ENCODE measurements at places on chromosomes 3 and 15.
A peak's percentile ranks its signal among the peaks of the same experiment; 100 is the strongest.

- no peak for DNase-seq
Observed at GRCh38 chr3:58609990-58610389, 32.8 kb upstream of the FAM107A start.

GRCh38 chr15:40095371-40096093 lies 13.1 kb downstream of the BMF start:
- DNase-seq, result no peak

DNA sequence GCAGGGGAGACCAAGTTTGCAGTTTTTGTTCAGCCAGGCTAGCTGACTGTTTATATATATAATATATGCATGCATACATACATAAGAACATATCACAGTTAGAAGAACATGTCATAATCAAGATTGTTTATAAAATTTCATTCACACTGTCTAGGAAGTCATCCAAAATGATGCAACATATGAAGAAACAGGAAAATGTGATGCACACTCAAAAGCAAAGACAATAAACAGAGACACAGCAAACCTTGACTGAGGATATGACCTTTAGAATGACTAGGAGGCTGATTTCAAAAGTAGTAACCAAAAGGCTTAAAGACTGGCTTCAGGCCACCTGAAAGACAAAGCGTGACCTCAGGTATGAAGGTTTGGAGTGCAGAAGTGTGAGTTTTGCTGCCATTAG lies 166.2 kb upstream of the NDN start:
- DNase-seq, result no peak

- no peak for DNase-seq
Observed at GRCh38 chr3:112799946-112800345, 46.7 kb downstream of the CD200R1L start.

DNA sequence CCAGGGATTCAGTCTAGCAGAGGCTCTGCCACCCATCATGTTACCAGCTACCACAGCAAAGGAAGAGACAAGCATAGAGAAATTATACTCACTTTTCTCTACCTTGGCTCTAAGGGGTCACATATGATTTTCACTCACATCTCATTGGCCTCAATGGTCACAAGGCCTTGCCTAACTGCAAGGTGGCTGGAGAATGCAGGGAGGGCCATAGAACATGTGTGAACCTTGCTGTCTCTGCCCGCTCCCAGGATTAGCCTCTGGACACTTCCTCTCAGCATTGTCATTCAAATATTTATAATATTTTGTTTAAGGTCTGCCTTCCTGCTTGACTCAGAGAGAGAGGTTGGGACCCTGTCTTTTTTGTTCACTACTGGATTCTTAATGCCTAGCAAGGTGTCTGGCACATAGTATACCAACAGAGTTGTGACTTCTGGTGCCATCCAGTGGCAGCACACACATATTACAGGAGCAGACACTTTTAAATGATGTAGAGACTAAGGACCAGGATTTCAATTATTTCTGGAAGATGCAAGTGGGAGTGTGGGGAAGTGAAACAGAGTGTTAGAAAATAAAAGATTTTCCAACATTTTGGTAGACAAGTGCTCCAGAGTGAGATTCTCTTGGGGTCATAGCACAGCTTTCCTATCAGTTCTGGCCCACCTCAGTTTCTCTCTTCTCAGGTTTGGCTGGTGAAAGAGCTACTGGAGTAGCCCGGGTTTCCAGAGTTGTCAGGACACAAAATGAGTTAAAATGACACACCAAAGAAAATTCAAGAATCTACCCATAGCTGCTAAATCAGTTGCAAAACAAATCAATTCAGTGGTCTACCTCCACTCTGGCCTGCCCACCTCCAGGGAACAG lies 119.0 kb upstream of the RASGRP1 start:
- DNase-seq, result no peak

- DNase-seq, result no peak
Observed at GRCh38 chr3:18246336-18247060, 178.6 kb downstream of the SATB1 start.

DNA sequence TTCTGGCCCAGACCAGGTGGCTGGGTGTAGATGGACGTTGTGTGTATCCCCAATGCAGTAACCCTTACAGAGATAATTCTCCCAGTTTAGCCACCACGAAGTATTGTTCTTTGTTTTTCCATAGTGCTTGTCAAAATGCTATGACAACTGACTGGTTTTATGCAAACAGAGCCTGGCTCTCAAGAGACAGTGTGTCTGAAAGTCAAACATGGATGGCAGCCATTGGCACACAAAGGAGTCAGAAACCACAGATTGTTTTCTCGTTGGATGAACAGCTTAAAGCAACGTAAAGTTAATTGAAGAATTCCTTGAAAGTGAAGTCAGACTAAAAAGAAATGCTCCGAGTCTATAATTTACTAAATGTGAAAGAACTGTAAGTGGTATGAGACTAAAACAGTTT lies 91.2 kb downstream of the FILIP1L start:
- DNase-seq, result peak; percentile 48

DNA sequence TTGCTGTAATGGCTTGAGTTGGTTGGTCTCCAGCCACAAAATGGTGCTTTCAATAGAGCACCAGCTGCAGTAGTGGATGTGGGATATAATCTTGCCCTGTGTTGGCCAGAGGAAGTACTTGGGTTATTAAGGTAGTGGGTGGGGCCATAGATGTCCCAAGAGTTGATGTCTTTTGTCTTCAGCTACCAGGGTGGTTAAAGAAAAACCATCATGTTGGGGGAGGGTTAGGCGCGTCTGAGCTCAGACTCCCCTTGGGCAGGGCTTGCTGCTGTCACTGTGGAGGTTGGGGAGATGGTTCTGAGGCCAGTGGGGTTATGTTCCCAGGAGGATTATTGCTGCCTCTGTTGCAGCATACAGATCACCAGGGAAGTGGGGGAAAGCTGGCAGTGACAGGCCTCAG lies 46.9 kb upstream of the GADL1 start:
- DNase-seq, result no peak

DNA sequence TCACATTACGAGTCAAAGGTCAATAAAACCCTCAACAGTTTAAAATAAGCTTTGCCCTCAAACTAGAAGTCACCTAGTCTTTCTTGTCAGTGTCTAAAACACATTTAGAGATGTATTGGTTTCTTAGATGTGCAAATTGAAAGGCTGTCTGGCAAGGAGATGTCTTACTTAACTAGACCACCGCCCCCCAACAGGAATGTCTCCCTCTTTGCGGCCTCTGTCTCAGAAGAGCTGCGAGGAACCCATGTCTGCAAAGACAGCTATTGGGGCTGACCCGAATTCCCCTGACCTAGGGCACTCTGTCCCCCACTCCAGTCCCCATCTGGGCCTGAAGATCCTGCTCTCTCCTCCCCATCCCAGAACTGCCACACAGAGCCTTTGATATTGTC lies 46.3 kb downstream of the ZIC4 start:
- no peak for DNase-seq

GRCh38 chr15:101108791-101109190 lies 143.1 kb downstream of the CHSY1 start:
- no peak for DNase-seq

DNA sequence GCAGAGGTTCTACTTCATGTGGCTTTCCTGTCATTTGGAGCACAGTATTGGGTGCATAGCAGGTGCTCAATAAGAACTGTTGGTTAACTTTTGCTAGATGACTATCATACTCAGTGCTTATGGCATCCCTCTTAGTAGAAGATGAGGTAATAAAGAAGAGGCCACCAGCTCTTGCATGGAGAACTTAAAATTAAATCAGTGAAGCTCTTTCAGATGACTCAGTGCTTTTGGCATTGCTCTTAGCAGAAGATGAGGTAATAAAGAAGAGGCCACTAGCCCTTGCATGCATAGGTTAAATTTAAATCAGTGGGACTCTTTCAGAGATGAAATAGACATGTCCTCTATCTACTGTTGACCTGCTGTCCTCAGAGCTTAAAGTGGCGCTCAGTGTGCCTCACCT lies 109.4 kb upstream of the FGF7 start:
- no peak for DNase-seq

GRCh38 chr15:58701376-58701775 lies 48.1 kb downstream of the ADAM10 start:
- no peak for DNase-seq

DNA sequence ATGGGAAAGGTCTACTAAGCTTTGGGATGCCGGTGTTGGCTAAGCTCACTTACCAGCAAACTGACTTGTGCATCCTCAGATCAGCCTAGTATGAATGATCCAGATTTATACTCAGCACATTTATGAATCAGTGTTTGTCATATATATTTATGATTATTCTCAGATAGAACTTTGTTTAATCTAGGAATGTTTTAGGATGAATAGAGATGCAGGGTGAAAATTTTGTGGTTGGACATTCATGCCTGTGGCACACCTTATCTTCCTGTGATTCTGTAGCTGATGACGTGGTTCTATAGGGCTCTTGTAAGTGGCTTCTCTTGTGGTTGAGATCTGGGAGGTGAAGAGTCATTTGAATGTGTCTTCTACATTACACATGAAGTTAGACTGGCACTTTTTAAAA lies 11.4 kb downstream of the CDIN1 start:
- no peak for DNase-seq

- DNase-seq, result peak; percentile 99
Observed at GRCh38 chr3:101573449-101574387, at the start of gene PCNP. TSS of gene PCNP (plus strand) at chr3:101574180. CDS start at chr3:101574216, 36 bp downstream.

DNA sequence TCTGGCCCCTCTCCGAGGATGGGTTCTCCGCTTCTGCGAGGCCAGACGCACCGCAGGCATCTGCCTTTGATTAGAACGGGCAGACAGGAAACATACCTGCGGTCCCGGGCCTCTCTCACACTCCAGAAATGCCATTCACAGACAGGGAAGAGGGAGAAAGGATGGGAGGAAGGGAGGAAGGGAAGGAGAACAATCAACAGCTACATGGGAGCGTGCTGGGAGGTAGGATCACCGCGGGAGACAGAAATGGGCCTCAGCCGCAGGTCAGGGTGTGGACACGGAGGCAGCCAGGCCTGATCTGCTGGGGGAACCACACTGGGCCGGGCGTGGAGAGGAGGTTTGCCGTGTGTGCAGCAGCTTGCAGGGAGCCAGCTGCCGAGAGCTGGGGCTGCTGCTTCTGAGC lies 90.7 kb upstream of the RGMA start:
- DNase-seq, result peak; percentile 54

GRCh38 chr3:48426401-48426909 lies 3.4 kb downstream of the PLXNB1 start:
- peak; percentile 84 for DNase-seq

DNA sequence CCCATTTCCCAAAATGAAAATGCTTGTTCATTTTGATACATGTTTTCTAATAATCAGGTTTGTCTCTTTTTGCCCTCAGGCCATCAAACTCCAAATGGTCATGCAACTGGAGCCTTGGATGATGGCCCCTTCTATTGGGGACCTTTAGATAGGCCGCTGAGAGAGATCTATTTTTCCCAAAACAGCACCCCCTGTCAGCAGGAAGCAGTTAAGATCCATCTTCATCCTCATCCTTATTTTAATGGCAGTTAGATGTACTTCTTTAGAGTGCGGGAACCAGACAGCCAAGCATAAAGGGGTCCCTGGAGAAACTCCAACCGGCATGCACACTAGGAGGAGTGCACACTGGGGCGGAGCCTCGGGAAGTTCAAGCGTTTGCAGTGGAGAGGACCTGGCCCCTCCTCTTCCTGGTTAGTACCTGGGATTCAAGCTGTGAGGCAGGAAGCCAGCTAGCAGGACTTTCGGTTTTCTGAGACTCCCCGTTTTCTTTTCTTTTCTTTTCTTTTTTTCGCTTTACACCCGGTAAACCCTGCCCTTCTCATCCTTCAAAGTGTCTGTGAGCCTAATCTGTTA lies 31.9 kb upstream of the STRIT1 start:
- DNase-seq, result no peak

GRCh38 chr3:170419557-170420087 lies 954 bp downstream of the CLDN11 start:
- DNase-seq, result peak; percentile 44

GRCh38 chr15:58559904-58560588 lies 128.3 kb downstream of the LIPC start:
- no peak for DNase-seq

DNA sequence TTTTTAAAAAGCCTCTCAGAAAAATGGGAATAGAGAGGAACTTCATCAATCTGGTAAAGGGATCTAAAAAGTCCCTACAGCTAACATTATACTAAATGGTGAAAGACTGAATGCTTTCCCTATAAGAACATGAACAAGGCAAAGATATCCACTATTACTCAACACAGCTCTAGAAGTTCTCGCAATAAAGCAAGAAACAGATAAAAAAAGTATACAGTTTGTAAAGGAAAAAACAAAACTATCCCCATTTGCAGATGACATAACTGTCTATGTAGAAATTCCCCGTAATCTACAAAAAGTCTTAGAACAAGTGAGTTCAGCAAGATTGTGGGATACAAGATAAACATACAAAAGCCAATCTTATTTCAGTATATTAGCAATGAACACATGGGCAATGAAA lies 15.4 kb downstream of the EDC3 start:
- no peak for DNase-seq

DNA sequence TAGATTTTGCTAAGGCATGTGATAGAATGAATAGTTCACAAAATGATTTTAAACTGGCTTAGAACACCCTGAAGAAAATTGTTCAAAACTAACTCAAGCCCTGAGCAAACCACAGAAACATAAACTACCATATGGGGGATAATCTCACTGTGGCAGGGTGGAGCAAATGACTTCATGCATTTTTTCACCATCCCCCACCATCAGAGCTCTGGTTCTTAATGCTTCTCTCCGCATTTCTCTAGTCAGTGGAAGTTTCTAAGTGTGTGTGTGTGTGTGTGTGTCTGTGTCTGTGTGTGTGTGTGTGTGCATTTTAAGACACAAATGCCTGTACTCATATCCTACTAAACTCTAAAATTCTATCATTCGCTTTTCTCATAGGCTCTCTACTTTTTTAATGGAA lies 107.1 kb upstream of the PHLDB2 start:
- DNase-seq, result peak; percentile 40

- DNase-seq, result no peak
Observed at GRCh38 chr3:160368804-160369203, 30.2 kb downstream of the IFT80 start.

DNA sequence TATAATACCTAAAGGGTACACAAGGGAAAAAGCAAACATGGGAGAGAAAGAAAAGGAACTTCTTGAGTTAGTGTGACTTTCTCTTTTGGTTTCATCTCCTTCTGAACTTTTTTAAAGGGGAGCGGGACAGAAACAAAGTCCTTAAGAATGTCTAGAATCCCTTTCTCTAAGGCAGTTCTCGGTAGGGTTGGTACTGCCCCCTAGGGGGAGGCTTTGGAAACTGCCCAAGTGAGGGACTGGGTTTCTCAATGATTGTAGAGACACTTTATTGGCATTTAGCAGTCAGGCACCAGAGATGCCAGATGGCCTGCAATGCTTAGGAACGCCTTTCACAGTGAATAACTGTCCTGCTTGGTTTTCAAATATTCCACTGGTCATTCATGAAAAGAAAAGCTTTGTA lies 172.7 kb downstream of the WDR72 start:
- no peak for DNase-seq

GRCh38 chr3:128787256-128788253 lies 61.6 kb downstream of the RAB7A start:
- DNase-seq, result no peak

- peak; percentile 79 for DNase-seq
Observed at GRCh38 chr15:74322558-74323180, 44.8 kb downstream of the CYP11A1 start.

GRCh38 chr3:150521463-150521862 lies 24.8 kb downstream of the SERP1 start:
- no peak for DNase-seq

GRCh38 chr15:92266796-92267685 lies 126.6 kb upstream of the ST8SIA2 start:
- DNase-seq, result no peak

- DNase-seq, result no peak
Observed at GRCh38 chr3:113794526-113794925, 44.1 kb upstream of the GRAMD1C start.

All from femur (tissue), 1 donor.